ENCODE measurements at places on chromosomes 1 and 21.

GRCh38 chr1:211630236-211631081 is 45.0 kb downstream of the NEK2 start:
- DNase-seq: no peak

DNA sequence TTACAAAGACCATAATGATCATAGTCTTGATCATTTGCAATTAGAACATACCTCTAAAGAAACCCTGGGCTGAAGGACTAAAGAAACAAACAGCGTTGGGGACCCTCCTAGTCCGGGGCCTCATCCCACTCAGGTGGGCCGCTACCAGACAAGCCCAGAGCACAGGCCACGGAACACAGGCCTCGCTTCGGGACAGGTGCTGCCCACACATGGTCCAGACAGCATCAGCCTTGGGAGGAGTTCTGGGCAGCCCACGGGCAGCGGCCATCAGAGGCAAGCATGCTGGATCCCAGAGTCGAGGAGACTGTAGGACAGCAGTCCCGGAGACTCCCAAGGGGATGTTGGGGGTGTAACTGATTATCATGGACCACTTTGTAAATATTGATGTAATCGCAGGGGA is 4.9 kb downstream of the C2CD2 start:
- no peak for DNase-seq

DNA sequence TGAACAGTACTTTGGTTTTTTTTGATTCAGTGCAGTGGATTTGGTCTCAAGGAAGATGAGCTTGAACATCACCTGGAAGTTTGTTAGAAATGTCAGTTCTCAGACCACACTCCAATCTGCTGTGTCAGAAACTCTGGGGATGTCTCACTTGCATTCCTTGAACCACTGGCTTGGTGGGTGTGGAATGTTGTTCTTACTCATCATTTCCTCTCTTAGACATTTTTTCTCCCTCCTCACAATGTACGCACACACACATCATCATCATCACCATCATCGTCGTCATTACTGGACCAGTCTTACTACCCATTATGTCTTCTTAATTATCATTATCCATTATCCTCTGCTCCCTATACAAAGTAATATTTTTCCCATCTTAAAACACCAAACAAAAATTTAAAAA is 91.9 kb upstream of the KCNK2 start:
- DNase-seq: peak; percentile 97

- DNase-seq: no peak
These were observed at the start of gene KAZN for GRCh38 chr1:14598498-14599182. Gene KAZN, plus strand, starts transcription at chr1:14598685.

- DNase-seq: peak; percentile 67
These were observed 480.9 kb upstream of the ZRANB2 start for GRCh38 chr1:71561729-71562128.

DNA sequence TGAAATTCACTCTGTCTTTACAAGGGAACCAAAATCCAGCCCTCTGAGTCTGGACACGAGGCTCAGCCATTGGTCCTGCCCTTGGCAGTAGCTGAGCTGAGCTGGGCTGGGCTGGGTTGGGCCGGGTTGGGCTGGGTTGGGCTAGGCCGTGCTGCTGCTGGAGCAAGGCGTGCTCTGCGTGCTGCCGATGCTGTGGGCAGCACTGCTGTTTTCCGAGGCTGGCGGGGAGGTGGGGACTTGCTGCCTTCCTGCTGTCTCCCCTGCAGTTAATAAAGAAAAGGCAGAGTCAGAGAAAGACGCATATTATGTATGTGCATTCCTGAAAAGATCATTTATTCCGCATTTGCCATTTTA is 182.9 kb downstream of the CDC7 start:
- no peak for DNase-seq

DNA sequence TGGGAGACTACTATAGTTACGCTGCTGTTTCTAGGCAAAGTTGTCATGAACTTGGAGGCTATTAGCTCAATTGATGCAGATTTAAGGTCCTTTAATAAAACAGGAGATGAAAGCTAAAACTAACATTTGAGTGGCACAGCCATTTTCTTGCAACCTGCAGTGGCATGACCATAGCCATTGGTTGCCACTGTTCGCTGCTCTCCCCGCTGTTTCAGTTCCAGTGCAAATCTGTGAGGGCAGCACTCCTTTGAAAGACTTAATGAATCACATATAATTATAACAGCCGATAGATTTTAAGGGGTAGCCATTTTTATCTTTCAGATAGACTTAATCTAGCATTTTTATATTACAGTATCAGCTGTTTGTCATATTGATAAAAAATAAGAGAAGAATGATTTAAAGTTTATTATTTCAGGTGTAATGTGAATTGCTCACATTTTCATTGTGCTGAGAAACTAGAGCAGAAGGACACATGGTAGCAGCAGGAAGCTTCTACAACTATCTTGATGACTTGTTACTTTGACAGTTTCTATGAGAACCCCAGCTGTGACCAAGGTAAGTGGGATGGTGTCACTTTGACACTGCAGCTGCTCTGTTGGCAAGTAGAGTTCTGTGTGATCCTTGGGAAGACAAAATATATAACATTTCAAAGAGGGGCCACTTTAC is 203.7 kb downstream of the PLA2G4A start:
- DNase-seq: no peak

DNA sequence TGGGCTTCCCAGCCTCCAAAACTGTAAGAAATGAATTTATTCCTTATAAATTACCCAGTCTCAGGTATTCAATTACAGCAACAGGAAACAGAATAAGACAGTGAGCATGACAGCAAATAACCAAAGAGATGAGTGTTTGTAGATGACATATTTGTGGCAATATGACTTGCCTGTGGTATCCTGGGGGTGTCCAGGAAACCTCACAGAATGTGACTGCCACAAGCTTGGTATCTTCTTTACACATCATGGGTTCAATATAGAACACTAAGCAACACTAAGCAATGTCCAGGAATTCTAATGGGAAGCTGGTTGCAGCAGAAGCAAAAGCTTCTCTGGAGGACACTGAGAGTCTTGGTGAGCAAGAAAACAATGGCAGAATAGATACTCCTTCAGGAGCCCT is 236.4 kb upstream of the BEND5 start:
- no peak for DNase-seq

DNA sequence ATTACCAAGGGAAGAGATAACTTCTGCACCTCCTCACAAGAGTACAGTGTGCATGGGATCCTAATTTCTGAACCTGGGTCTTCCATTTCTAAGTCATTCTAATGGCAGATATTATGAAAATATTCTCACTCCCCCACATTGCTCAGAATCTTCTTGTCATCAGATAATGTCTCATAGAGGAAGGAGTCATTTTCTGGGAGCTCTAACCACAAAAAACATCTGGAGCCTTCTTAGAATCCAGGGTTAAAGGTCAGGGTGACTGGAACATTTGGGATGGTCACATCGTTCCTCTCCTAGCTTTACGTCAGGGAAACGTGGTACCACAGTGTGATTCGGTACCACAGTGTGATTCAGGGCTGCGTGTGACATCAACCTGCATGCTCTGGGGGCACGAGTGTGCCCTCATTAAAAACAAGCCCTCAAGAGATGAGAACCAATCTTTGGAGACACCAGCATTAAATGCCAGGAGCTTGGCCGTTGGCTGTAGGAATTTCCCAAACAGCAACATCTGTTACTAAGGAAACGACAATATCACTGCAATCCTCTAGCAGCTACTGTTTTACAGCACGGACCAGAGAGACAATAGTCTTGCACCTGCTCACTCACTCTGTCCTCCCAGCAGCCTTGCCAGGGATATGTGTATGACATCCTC is 179.1 kb downstream of the PSMG1 start:
- DNase-seq: peak; percentile 72

DNA sequence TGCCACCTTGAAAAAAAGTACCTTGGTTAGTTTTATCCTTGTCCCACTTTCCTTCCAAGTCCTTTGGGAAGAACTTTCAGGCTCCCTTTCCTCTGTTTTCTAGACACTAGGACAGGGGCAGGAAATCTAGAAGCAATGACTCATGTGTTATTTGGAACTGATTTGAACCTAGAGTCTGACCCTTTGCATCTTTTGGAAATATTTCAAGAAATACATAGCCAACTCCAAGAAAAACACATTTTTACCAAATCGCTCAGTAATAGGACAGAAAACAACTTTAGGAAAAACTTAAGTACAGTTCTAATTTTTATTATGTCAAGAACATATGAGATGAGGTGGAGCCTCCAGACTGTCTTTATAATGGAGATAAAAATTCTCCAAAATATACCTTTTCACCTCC is 292.4 kb downstream of the PTBP2 start:
- peak; percentile 67 for DNase-seq

GRCh38 chr1:90911353-90911752 is 110.5 kb downstream of the ZNF644 start:
- DNase-seq: no peak

GRCh38 chr1:12171206-12172041 is 4.6 kb downstream of the TNFRSF1B start:
- no peak for DNase-seq

DNA sequence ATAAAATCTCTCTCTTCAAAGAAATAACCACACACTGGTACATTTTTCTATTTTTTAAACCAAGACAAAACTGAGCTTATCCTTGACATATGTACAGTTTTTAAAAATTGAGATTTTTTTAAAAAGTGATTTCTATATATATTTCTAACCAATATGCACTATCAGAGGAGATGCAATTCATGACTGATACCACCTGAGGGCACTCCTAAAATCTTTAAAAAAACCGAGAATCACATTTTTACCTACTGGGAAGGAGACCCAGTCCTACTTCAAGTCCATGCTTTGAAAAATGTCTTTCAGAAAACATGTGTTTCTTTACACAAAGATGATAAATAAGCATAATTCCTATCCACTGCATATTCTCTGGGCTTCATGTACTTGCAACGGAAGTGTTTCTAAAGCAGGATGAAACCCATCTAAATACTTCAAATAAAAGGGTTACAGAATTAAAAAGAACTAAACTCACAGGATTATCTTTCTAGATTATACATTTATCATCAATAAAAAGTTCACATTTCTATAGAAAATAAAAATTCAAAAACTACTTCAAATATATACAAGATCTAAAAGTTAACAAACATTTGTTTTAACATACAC is 98.6 kb downstream of the ENAH start:
- DNase-seq: peak; percentile 28

DNA sequence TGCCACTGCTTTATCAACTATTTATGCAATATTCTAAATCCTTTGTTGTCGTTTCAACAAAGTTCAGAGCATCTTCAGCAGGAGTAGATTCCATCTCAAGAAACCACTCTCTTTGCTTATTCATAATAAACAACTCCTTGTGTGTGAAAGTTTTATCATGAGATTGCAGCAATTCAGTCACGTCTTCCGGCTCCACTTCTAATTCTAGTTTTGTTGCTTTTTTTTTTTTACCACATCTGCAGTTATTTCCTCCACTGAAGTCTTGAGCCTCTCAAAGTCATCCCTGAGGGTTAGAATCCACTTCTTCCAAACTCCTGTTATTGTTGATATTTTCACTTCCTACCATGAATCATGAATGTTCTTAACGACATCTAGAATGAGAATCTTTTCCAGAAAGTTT is 14.8 kb upstream of the ETS2 start:
- no peak for DNase-seq

- peak; percentile 40 for DNase-seq
These were observed 14.9 kb downstream of the ABCA4 start for GRCh38 chr1:94105957-94106529.

GRCh38 chr1:32393832-32394140 is 455 bp downstream of the BSDC1 start:
- DNase-seq: no peak

- no peak for DNase-seq
These were observed 274.4 kb downstream of the RPS6KC1 start for GRCh38 chr1:213325482-213325881.

- DNase-seq: no peak
These were observed 5.5 kb downstream of the CLCA4 start for GRCh38 chr1:86552376-86552775.

- DNase-seq: no peak
These were observed 53.3 kb downstream of the CD247 start for GRCh38 chr1:167465018-167465417.

GRCh38 chr1:155272466-155273342 is 600 bp downstream of the CLK2 start:
- peak; percentile 59 for DNase-seq

DNA sequence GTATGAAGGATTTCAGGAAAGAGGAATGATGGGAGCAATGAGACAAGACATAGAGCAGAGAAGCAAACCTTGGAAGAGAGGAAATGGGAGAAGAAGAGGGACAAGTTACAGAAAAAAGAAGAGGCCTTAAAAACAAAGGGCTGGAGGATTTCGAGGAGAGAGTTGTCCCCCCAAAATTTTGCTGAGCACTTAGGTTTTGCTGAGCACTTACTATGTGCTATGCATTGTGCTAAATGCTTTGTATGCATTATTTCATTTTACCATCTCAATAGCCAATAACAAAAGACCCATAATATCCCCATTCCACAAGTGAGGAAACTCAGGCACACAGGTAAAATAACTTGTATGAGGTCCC is 2.5 kb upstream of the TRIM63 start:
- no peak for DNase-seq

- no peak for DNase-seq
These were observed 665.8 kb upstream of the CAMK1G start for GRCh38 chr1:208917723-208918122.

DNA sequence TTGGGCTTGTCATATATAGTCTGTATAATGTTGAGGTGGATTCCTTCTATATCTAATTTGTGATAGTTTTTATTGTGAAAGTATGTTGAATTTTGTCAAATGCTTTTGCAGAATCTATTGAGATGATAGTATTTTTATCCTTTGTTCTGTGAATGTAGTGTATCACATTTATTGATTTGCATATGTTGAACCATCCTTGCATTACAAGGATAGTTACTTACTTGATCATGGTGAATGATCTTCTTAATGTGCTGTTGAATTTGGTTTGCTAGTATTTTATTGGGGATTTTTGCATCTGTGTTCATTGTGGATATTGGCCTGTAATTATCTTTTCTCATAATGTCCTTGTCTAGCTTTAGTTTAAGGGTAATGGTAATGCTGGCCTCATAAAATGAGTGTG is 8.3 kb downstream of the FGGY start:
- DNase-seq: no peak

Data from EL (cell line).